ENCODE measurements at places on chromosomes 6 and 20.
A peak's percentile ranks its signal among the peaks of the same experiment; 100 is the strongest.

DNA sequence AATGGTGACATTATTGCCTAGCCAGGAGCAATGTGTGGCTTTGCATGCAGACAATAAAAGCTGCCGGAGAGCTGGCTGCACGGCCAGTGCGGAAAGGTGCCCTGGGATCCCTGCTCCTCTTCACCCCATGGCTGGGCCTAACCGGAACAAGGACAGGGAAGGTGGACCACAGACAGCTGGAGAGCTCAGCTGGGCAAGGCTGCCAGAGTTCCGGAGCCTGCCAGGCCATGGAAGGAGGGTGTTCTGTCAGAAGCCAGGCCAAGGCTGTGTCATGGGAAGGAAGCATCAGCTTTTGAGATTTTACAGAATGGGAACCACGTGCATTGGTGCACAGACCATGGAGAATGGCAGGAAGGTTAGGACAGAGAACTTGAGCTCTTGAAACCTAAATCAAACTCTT is 25.0 kb downstream of the MAP1LC3A start:
- DNase-seq: no peak

- DNase-seq: peak; percentile 60
These were observed 18.3 kb upstream of the NHSL1 start for GRCh38 chr6:138517635-138518034.

DNA sequence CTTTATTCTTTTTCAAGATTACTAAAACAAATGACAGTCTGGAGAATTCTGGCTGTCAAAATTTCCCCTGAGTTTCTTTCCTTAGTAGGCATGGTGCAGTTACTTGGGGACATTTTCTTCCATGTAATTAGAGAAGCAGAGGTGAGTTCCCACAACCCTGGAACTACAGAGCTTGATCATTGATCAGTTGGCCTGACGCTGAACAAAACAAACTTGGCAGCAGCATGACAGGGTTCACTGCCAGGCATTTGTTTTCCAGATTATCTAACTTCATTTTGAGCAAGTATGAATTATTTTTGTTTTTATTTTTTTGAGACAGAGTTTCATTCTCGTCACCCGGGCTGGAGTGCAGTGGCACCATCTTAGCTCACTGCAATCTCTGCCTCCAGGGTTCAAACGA is 22.6 kb downstream of the IYD start:
- no peak for DNase-seq

DNA sequence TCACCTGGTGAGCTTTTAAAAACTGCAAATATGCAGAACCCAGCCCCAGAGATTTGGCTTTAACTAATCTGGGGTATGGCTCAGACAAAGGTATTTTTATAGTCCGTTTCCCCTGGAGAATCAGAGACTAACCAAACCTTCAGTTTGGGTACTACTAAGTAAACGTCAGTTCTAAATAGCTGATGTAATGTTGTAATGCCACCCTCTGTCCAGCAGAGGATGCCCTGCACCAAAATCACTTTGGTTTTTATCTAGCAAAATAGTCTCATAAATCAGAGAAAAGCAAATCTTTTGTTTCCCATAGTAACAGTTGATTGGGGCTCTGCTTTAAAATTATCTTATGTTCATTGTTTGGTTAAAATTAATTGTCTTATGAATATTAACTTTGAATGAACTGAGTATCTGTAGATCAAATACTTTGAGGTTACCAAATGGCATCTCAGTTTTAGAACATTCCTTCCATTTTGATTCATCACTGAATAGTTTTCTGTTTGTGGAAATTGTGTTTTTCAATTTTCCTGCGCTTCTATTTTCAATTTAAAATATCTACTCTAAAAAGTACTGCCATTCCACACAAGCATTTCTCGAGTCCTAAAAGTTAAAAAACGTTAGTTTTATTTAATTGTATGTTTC is 278.3 kb upstream of the PLCB4 start:
- no peak for DNase-seq

DNA sequence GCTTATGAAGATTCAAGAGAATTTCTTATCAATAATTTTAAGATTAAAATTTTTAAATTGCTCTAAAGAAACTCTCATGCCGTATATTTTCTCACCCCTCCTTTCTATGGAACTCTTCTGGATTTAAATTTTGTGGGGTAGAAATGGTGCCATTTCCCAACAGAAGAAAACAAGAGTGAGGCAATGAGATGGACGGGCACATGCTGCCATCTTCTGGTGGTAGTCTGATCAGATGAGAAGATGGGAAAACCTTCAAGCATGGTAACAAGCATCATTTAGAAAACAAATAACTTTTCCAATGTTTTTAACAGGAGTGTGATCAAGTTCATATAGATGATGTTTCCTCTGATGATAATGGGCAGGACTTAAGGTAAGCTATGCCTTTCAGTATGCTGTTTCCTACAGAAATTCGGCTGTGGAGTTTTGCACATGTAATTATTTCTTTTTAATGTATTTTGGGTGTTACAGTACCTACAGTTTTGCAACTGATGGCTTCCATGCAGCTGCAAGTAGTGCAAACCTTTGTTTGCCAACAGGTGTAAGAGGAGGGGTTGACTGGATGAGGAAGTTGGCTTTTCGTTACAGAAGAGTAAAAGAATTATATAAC is 271.4 kb downstream of the EYA4 start:
- DNase-seq: peak; percentile 26

DNA sequence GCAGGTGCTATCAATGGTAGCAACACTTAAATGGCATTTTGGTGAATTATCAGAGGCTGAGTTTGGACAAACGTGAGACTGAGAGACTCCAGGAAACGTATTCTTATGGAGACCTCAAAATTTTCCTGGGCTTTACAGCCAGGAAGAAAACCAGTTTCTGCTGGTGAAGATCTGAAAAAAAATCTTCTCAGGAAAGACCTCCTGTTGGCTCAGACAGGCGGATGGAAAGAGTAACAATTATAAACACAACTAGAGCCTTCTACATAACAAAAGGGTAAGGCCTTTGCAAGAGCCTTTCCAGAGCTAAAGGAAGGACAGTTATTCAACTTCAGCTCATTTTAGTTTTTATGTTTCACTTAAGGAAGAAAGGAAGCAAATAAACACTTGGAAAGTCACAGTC is 274.4 kb downstream of the THBS2 start:
- DNase-seq: no peak

DNA sequence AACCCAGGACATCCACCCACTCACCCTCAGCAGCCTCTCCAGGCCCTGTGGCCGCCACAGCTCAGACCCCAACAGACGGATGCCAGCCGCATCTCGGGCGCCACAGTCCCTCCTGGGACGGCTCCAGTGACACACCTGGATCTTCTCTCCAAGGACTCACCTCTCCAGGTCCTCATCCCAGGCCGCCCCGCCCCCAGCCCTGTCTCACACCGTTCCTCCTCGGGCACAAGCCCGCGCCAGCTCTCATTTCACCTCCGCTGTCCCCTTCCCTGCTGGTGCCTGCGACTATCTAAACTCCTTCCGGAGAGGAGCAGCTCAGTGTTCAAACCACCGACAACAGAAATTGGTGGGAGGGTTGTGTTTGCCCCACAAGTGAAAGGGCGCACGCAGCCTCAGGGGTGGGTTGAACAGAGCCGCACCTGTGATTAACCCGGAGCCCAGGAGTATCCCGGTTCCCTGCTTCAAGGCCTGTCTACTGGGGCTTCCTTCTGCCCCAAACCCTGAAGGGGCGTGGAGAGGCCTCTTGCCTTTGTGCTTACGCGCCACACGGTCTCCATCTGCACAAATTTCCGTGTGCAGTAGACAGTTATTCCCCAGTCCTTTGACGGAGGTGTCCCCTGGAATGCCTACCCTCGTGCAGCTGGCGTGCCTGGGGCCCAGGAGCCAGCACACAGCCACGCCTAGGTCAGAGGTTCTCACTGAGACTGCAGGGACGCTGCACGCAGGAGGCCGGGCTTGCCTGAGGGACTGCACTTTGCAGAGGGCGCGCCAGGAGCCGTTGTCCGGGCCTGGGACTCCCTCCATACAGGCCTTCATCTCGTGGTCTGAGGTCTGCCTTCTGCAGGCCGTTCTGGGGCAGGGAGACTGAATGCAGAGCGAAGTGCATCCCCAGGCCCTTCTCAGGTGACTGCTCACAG is 232.7 kb downstream of the DLL1 start:
- DNase-seq: no peak

GRCh38 chr6:26327450-26328264 is 37.3 kb upstream of the BTN3A2 start:
- peak; percentile 72 for DNase-seq

- no peak for DNase-seq
These were observed 191.5 kb upstream of the RALGAPA2 start for GRCh38 chr20:20903773-20904500.

GRCh38 chr20:44688053-44688625 is 27.0 kb upstream of the CCN5 start:
- no peak for DNase-seq

DNA sequence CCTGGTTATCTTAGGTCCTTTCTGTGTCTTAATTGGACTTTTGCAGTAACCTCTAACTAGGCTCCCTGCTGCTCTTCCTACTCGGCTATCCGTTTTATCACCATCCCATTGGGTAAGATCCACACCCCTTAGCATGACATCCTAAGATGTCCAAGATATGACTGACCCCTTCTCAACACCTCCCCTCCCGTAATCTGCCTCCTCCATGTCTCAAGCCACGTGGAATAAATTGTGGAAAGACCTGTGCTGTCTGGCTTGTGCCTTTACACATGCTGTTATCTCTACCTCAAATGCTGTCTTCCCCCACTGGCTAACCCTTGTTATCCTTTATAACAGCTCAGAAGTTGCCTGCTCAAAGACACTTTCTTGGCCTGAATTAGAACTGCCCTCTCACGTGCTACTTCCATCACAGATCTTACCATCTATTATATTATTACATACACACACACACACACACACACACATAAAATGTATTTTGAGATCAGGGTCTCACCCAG is 26.5 kb downstream of the EIF2S2 start:
- no peak for DNase-seq

DNA sequence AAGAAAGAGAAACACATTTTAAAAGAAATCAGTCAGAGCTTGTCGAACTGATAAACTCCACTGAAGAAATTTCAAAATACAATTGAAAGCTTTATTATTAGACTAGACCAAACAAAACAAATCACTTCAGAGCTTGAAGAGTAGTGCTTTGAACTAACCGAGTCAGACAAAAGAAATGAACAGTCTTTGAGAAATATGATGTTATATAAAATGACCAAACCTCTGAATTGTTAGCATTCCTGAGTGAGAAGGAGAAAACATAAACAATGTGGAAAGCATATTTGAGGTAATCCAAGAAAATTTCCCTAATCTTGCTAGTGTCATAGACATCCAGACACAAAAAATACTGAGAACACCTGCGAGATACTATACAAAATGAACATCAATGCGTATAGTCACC is 13.2 kb upstream of the CST4 start:
- DNase-seq: no peak

DNA sequence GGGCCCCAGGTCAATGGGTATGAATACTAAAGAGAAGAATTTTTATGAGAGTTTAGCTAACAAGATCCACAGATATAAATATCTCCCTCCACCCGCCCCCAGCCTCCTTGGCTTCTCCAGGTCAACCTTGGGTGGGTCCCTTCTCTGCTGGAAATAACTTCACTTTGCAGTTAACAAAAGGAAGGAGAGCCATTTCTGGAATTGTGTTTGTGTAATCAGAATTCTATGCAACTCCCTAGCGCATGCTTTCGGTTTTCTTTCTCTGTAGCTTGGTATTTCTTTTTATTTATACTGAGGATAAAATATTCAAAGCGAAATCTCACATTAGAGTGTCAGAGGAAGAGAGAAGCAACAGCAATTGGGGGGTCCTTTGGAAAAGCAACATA is 27.1 kb downstream of the RIPOR2 start:
- no peak for DNase-seq

- peak; percentile 71 for DNase-seq
These were observed 30.4 kb downstream of the KCNQ2 start for GRCh38 chr20:63442100-63442493.

DNA sequence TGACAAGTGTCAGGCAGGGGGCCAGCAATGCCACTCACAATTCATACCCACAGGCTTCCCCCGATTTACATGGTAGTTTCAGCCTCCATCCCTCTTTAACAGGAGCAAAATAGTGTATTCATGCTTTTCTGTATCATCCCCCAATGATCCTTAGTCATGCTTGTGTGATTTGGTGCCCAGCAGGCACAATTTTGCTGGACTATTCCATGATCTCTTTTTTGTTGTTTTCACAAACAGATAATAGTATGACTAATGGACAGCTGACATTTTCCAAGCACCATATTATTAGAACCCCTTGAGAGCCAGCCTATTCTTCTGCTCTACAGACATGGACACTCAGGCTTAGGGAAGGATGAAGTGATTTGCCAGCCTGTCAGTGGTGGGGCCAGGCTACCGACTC is 128.2 kb upstream of the RIPOR2 start:
- no peak for DNase-seq

- DNase-seq: no peak
These were observed 211.1 kb downstream of the ANKRD60 start for GRCh38 chr20:58017231-58017969.

GRCh38 chr20:32474717-32474966 is 110.5 kb downstream of the NOL4L start:
- no peak for DNase-seq

GRCh38 chr6:56664029-56664428 is 21.3 kb upstream of the DST start:
- no peak for DNase-seq

GRCh38 chr6:108658174-108658573 is 97.5 kb downstream of the FOXO3 start:
- DNase-seq: no peak

DNA sequence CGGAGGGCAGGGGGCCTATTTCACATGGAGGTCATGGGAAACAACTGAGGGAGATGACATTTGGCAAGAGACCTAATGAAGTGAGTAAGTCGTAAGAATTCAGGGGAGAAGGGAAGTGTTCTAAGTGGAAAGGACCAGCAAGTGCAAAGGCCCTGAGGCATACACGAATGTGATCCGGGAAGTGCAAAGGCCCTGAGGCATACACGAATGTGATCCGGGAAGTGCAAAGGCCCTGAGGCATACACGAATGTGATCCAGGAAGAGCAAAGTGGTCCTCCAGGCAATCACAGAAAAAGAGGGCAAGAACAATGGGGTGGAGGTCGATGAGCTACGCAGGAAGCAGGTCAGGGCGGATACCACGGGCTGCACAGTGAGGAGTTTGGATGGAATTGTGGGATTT is 24.2 kb upstream of the EXOC2 start:
- no peak for DNase-seq

GRCh38 chr6:124670801-124671200 is 291.4 kb upstream of the RNF217 start:
- DNase-seq: no peak

DNA sequence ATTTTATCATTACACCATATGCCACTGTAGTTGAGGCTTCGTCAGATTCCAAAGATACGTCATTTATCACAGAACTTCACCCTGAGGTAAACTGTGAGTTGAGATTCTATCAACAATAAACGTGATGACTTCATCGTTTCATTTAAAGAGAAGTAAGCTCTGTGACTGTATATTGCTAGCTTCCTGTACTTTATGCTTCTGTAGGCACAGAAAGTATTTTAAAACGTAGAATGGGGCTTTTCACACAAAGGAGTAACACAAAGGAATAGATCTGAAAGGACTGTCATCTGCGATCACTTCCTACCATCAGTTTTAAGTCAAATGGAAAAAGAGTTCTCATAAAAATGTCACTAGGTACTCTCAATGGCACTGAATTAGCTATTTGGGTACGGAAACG is 234.4 kb upstream of the MCHR2 start:
- DNase-seq: no peak

GRCh38 chr20:46128310-46129151 is 10.4 kb downstream of the CD40 start:
- no peak for DNase-seq
